ENCODE measurements at places on chromosomes 13 and 19. TPM values are rescaled to one million over a fixed set of nuclear protein-coding genes. Genes with fewer than 3 reads are reported as not detected.

Gene SYMPK
- 81.6 TPM for total RNA-seq

Gene TUBA3C
- not detected for total RNA-seq

Gene ANKLE1
- total RNA-seq = 2.0 TPM

Gene ZNF415
- total RNA-seq = not detected

Gene C1QTNF9
- total RNA-seq = not detected

Gene ZNF793
- total RNA-seq = 4.2 TPM

Gene ABHD13
- total RNA-seq = 16.4 TPM

All from T-helper 17 cell (primary cell).